ENCODE measurements at places on chromosomes 6 and 20. TPM values are rescaled to one million over a fixed set of nuclear protein-coding genes. Genes with fewer than 3 reads are reported as not detected.

Gene TENT5A
- 34.5 TPM for total RNA-seq

Gene KIAA1586
- 10.3 TPM for total RNA-seq

DNA sequence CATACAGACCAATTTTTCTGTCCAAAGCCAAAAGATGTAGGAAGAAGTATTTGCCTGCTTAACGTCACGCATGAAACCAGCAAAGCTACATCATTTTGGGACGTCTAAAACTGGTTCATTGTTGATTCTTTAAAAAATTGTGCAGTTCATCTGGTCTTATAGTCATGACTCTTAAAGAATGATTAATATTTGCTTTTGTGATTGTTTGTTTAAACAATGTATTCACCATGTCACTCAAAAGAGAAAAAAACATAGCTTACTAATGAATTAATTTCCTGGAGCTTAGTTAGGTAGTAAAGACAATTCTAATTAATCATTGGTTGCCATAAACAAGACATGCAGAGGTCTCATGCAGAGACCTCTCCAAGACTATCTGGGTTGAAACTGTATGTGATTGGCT lies 157.3 kb downstream of the RPS12 start:
- no peak for DNase-seq

Gene PSMF1
- 120 TPM for total RNA-seq

GRCh38 chr6:149455031-149455732 lies 29.6 kb downstream of the ZC3H12D start:
- no peak for DNase-seq

DNA sequence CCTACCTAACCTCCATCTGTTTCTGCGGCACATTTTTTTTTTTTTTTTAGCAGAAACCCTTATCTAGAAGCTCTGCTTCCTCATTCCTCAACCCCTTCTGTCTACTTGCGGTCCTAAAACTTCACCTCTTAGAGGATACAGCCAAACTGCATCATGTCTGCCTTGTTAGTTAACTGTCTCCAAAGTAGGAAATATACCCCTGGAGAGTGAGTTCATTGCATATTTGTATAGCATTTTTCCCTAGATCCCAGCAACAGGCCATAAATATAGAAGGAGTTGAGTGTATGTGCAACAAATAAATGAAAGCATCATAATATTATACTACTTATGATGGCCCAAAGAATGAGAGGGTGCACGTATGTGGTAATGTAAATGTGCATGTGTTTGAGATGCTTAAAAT lies 1288.6 kb upstream of the GJE1 start:
- DNase-seq: no peak

DNA sequence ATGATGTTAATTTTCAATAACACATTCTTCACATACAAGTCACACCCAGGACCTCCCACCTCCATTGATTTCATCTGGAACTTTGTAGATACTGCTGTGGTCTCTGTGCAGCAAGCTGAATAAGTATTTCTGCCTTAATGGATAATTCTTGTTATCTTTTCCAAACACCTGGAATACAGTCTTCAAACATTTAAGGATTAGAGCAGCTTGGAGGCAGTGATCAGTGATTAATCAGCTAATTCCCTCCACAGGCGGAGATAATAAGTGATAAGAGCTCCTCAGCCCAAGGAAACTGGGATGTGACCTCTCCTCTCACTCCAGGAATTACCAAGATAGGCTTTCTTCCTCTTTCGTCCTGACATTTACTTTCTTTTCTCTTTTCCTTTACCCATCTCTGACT lies 110.7 kb downstream of the FIG4 start:
- no peak for DNase-seq

GRCh38 chr6:8240301-8240700 lies 138.0 kb upstream of the EEF1E1 start:
- no peak for DNase-seq
